NCI-H1092 (cell line): ENCODE measurements at places on chromosomes 6 and 20.

GRCh38 chr20:63294536-63294900, 1.5 kb downstream of the COL20A1 start:
- no peak for DNase-seq

GRCh38 chr6:64113704-64114103, 478.1 kb downstream of the PHF3 start:
- DNase-seq = no peak

DNA sequence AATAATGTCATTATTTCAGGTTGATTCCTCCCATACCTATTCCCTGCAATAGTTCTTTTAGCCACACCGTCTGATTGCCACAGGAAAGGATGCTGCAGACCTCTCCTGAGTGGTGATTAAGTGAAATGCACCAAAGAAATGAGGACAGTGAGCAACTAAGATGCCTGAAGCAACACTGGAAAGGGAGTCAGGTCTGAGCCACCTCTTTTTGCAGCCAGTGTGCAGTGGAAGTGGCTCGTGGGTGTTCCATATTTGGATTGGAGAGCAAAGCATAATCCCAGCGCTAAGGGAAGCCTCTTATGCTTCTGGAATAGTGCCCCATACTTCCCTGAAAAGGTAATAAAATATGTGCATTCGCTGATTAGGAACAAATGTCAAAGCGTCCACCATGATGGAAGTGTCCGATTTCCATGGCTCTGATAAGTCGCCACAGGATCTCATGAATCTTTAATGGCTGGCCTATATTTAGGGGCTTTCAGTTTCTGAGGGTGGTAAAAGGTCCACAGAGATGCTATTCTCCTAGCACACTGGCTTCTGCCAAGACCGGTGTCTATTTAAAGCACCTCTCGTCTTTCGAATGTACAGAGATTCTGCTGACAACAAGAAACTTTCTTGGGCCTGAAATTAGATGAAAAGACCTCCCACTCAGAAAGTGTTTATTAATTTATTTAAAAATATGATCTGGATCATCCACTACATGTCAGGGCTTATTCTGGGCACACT, 253.9 kb downstream of the SLC24A3 start:
- DNase-seq = peak; percentile 79

DNA sequence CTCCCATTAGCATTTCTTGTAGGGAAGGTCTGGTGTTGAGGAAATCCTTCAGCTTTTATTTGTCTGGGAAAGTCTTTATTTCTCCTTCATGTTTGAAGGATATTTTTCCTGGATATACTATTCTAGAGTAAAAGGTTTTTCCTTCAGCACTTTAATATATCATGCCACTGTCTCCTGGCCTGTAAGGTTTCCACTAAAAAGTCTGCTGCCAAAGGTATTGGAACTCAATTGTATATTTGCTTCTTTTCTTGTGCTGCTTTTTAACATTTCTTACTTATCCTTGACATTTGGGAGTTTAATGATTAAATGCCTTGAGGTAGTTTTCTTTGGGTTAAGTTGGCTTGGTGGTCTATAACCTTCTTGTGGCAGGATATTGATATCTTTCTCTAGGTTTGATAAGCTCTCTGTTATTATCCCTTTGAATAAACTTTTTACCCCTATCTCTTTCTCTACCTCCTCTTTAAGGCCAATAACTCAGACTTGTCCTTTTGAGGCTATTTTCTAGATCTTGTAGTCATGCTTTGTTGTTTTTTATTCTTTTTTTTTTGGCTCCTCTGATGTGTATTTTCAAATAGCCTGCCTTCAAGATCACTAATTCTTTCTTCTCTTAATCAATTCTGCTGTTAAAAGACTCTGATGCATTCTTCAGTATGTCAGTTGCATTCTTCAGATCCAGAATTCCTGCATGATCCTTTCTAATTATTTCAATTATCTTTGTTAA, 225.0 kb upstream of the ZNF217 start:
- DNase-seq = no peak

GRCh38 chr6:150999576-150999975, 134.1 kb downstream of the MTHFD1L start:
- DNase-seq = no peak

DNA sequence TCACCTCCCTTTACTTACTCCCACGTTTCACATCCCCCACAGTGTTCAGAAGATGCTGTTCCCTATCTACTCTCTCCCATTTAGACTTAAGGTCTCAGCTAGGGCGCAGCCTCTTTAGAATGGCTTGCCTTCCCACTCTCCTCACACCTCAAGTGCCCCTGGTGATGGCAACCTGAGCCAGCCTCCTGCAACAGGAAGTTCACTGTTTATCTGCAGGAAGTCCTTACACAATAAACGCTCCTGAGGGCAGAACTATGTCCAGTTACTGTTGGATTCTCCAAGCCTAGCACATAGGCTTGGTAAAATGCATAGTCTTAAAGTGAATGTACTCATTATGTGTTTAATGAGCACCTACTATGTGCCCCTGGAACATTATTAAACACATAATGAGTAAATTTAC, 21.9 kb upstream of the RAB22A start:
- no peak for DNase-seq

GRCh38 chr20:18218280-18218679, 70.0 kb upstream of the ZNF133 start:
- no peak for DNase-seq

GRCh38 chr20:2541940-2542339, 5.6 kb downstream of the TMC2 start:
- DNase-seq = no peak

- DNase-seq = peak; percentile 40
Measured at GRCh38 chr6:27479319-27480182, 6.6 kb upstream of the ZNF184 start.

DNA sequence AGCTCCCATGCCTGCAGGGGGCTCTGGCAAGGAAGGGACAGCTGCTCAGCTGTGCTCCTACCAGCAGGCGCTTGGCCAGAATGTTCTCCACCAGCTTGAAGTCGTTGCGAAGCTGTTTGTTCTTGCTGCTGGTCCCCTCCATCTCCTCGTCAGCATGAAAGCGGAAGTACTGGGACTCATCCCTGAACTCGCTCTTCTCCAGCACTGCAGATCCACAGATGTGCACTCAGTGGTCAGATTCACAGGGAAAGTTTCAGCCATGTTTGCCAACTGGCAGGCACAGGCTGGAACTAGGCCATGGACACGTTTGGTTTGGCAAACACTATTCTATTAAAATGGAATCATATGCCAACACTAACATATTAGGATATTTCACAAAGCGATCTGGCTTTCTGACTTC, 167.9 kb downstream of the PREX1 start:
- DNase-seq = no peak

GRCh38 chr6:49978332-49979226, 9.2 kb upstream of the DEFB113 start:
- DNase-seq = no peak

DNA sequence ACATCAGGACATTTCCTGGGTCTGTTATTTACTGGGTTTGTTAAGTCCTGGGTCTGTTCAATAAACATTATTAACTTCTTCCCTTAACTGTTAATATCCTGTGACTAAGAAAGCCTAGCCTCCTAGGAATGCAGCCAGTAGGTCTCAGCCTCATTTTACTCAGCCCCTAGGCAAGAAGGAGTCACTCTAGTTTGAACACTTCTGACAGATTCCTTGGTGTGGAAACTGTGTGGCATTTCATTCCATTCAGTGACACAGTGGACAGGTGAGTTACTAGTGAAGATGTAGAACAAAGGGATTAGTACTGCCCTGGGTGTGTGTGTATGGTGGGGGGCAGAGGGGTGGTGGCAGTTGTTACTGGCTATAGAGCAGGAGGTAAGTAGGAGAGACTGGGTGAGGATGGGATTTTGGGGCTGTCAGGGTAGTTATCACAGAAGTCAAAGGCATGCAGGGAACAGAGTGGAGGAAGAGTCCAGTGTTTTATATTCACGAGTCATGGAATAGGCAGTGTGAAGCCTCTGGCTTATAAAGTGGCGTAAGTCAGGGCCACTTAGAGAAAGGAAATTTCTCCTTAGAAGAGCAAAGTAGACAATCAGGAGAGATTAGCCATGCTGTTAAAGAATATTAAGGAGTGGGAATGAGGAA, 28.4 kb downstream of the RNF182 start:
- DNase-seq = no peak

DNA sequence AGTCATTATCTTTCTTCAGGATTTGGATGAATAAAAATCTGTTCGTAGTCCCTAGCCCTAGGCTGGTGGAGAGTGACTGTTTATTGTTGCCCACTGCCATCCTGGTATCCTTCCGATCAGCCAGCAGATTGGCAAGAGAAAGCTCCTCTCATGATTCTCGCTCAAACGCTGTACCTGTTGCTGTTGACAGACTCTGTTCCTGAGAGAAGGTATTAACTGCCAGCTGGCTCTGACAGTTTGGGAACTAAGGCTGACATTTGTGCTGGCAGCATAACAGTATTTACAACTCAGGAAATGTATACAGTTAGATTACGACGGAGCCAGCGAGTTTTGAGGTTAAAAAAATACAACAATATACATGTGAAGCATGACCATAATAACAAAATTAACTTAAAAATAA, 674.5 kb downstream of the PRKN start:
- no peak for DNase-seq

- DNase-seq = no peak
Measured at GRCh38 chr6:18269253-18269652, 4.9 kb upstream of the DEK start.

DNA sequence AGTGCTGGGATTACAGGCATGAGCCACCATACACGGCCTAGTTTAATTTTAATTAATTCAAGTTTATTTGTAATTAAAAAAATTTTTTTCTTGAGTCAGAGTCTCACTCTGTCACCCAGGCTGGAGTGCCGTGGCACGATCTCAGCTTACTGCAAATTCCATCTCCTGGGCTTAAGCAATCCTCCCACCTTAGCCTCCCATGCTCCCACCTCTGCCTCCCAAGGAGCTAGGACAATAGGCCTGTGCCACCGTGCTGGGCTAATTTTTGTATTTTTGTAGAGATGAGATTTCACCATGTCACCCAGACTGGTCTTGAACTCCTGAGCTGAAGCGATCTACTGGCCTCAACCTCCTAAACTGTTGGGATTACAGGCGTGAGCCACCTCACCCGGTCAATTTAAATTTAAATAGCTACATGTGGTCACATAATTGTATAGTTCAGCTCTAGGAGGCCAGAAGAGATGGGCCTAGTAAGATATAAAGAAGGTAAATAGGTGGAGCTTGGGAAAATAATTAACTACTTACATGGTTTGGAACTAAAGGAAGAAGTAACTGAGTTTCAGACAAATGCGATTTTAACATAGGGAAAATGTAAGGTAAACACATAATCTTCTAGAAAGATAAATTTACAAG, 220.0 kb upstream of the CITED2 start:
- DNase-seq = no peak
